ENCODE measurements at places on chromosomes 1 and 21.

GRCh38 chr1:45400049-45400448, 59.8 kb upstream of the MUTYH start:
- DNase-seq, result no peak

DNA sequence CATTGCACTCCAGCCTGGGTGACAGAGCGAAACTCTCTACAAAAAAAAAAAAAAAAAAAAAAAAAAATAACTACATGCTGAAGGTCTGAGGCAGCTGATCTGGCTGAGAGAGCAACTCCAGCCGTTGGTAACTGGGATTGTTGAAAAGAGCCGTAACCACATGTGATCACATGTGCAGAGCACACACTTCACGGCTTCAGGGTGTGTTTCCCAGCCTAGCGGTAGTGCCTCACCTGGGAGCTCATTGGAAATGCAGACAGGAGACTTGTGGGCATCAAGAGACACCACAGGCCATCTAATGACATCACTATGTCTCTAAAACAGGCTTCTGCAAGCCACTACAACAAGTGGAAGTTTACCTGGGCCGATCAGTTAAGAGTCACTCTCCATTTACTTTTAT, 11.8 kb upstream of the OTUD7B start:
- DNase-seq, result no peak

- no peak for DNase-seq
These were observed at the start of gene CRABP2 for GRCh38 chr1:156705321-156705917. Gene CRABP2 (minus strand): TSS chr1:156705583. CDS start chr1:156705446, 137 bp downstream.

- no peak for DNase-seq
These were observed 3.0 kb downstream of the LRRC8D start for GRCh38 chr1:89823679-89824292.

DNA sequence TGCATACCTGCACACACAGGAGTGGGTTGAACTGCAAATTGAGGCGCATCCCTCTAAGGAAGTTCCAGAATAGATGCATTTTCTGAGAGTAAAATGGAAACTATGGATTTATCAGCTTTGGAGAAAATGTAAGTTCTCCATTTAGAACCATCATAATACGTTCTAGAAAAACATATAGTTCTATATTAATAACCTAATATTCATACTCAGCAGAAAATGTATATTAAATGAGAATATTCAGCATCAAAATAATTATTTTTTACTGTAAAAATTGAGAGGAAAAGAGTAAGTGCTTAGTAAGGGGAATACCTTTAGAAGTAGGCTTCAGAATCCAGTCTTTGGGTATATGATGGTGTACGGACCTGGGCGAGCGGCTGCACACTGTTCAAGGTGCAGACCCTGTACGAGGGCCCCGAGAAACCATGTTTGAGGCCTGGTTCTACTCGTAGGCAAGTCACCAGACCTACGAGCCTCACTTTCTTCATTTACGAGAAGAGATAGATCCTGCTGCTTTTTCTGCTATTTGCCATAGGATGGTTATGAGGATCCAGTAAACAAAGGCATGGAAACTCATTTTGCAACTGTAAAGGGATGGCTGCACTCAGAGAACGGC, 6.8 kb downstream of the CD247 start:
- no peak for DNase-seq

- DNase-seq, result no peak
These were observed 54.2 kb downstream of the SLC37A1 start for GRCh38 chr21:42567861-42568260.

GRCh38 chr1:17259233-17259873, 10.5 kb downstream of the PADI3 start:
- no peak for DNase-seq

- no peak for DNase-seq
These were observed 205.5 kb upstream of the C1orf105 start for GRCh38 chr1:172215006-172215405.

GRCh38 chr1:227999056-227999930, 7.5 kb upstream of the WNT3A start:
- DNase-seq, result peak; percentile 30

GRCh38 chr1:79042117-79042516, 35.6 kb upstream of the ADGRL4 start:
- no peak for DNase-seq

GRCh38 chr21:14706712-14707510, 160.8 kb upstream of the SAMSN1 start:
- no peak for DNase-seq

- no peak for DNase-seq
These were observed 29.4 kb upstream of the RBM15 start for GRCh38 chr1:110309767-110310166.
